ENCODE measurements at places on chromosomes 11 and 22. TPM values are rescaled to one million over a fixed set of nuclear protein-coding genes. Genes with fewer than 3 reads are reported as not detected.

The CCDC73 gene
- not detected for total RNA-seq

GRCh38 chr11:74288911-74289310, 22.5 kb downstream of the P4HA3 start:
- no peak for DNase-seq

DNA sequence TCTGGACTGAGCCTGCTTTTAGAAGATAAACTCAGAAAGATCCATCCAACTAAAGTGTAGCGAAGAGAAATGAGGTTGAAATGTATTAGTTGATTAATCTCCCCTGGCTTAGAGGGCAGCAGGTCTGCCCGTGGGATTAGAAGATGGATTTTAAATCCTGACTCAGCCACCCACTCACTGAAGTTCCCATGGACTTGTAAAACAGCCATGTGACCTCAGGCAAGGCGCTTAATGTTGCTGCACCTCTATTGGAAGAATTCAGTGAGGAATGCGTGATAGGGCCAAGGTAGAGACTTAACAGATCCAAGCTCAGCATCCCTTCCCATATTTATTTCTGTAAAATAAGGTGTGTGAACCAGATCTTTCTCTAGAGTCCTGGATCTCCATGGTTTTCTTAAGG, 45.1 kb upstream of the ELF5 start:
- DNase-seq: no peak

DNA sequence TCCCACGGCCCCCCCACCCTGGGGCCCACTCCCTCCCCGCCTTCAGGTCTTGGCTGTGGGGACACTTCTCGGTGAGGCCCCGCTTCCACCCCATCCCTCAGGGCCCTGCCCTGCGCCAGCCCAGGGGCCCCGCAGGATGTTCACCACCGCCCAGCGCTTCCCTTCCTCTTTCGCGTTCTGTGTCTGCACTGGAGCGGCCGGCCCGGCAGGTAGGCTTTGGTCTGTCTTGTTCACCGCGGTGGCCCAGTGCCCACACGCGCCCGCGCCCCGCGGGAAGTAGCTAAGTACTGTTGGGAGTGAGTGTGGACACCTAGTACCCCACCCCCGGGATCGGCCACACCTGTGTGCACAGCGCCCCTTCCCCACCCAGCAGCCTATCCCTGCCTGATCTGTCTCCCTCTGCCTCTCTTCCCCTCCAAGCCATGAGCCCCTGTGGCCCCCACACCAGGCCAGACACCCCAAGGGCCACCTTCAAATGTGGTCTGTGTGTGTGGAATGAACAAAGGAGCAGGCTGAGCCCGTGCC, 85.4 kb downstream of the WNT7B start:
- DNase-seq: no peak

DNA sequence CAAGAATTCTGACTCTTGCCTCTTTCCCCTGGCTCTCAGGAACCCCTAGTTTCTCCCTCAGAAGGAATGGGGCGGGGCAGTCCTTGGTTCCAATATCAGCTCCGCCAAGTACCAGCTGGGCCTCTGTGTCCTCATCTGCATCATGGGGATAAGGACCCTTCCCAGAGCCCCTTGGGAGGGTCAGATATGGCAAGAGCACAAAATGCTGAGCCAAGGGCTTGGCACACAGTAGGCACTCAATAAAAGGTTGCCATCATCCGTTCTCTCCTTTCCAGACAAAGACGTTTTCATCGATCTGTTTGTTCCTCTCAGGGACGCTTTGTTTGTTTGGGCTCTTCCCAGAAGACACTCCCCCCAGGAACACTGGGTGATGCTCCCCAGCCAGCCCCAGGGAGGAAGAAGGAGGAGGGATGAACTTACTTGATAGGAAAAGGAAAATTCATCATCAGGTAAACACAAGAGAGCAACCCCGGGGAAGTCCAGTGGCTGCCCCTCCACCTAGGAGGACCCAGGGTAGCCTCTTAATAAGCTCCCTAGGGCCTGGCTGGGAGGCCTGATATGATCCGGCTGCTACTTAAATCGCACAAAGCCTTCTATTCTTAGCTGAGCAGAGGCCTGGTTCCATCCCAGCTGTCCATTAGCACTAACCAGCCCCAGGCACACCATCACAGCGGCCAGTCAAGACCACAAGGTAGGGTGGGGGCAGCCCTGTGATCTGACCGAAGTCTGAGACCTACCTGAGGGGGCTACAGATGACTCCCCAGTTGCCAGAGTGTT, 19.6 kb downstream of the GDPD5 start:
- DNase-seq: no peak

The ENTHD1 gene
- total RNA-seq: not detected

All from Panc1 (cell line).